ENCODE measurements at places on chromosomes 16 and 17.

DNA sequence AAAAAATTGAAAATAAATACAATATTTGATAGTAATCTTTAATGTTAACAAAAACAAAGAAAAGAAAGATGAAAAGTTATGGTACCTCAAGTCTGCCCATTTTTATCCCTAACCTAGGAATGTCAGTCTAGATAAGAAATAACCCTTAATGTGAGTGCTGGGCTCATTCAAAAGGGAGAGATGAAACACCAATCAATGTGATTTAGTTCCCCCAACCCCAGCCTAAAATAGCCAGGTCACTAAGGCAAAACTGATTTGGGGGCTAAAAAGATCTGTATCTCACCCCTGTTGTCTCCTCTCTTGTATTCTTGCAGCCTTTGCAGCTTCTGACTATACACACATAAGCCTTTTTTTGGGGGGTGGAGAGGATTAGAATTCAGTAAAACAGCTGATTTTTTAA is 3.2 kb upstream of the IGF2BP1 start:
- no peak for DNase-seq

- peak; percentile 73 for DNase-seq
Measured at GRCh38 chr17:77436058-77436442, 295.3 kb downstream of the SEC14L1 start.

DNA sequence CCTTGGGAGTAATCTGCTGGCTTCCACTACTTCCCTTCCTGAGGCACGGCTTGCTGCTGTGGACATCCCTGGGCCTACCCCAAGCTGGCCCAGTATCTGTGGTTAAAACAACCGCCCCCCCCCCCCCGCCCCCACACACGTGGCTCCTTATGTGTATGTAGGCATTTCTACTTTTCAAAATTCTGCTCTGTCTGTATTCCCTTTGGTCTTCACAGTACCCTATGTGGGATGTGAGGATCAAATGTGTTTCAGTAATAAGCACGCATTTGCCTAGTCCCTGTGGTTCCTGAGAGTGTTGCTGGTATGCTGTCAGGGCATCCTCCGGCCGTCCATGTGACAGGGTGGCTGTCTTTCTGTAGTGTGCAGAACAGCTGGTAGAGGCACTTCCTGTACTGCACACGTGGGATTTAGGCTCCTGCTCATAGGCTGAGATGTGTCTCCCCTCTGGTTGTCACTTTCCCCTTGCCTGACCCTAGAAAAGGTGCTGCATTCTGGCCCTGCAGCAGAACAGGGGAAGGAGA is 2.2 kb downstream of the NT5M start:
- no peak for DNase-seq

DNA sequence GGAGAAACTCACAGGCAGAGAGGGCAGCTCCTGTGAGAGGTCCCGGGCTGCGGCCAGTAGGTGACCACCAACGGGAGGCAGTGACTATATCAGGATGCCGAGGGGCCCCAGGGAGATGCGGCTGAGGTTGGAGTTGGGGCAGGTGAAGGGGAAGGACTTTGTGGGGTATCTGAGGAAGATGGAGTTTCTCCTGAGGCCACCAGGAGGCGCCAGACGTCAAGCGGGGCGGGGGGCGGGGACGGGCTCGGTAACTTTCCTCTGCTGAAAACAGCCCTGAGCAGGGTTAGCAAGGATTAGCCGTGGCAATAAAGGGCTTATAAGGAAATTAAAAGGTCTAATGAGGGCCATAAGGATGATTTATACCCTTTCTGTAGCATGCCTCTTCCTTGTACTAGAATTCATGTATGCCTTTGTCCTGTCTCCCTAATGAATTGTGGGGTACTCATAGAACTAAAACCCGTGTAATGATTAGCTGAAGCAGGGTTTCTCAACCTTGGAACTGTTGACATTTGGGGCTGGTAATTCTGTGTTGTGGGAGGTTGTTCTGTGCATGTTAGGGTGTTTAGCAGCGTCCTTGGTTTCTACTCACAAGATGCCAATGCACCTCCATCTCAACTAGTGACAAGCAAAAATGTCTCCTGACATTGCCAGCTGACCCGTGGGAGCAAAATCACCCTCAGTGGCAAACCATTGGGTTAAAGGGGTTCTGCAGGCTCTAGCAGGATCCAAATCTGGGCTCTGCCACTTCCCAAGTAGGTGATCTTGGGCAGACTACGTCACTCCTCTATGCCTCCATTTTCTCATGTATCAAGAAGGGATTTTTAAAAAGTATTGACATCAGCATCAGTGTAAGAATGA is 74.8 kb upstream of the GRIN2A start:
- peak; percentile 5 for DNase-seq

GRCh38 chr17:10612957-10613744 is 44.0 kb downstream of the MYH3 start:
- peak; percentile 87 for DNase-seq

DNA sequence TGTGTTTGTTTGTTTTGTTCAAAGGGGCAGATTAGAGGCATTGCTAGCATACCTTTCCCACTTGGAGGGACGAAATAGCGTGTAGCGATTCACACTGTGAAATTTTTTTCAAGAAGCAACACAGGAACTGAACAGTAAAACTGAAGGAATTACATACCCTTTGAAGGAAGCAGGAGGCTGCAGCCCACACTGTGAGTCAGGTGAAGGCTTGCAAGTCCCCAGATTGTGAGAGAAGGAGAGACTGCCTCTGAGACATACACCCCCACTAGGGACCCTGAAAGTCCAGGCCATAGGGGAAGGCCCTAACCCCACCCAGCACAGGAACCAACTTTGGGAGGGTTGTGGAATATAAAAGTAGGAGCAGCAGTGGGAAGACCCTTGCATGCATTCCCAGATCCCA is 69.6 kb upstream of the HS3ST3A1 start:
- no peak for DNase-seq

GRCh38 chr17:37054894-37055293 is 106.1 kb downstream of the AATF start:
- no peak for DNase-seq

- DNase-seq = no peak
Measured at GRCh38 chr17:70750983-70751382, 581.7 kb downstream of the KCNJ2 start.

- DNase-seq = no peak
Measured at GRCh38 chr16:138049-138417, 440 bp downstream of the NPRL3 start.

- DNase-seq = no peak
Measured at GRCh38 chr17:58339755-58340404, 11.3 kb upstream of the TSPOAP1 start.
